Activated CD8-positive, alpha-beta memory T cell treated with anti-CD3 and anti-CD28 coated beads for 36 hours (primary cell): ENCODE measurements at places on chromosomes 1 and 21. TPM values are rescaled to one million over a fixed set of nuclear protein-coding genes. Genes with fewer than 3 reads are reported as not detected.

Gene OLIG2
- not detected for total RNA-seq

Gene ANGPTL3
- total RNA-seq: not detected

Gene RPS6KC1
- total RNA-seq: 5.6 TPM

Gene ZNF697
- total RNA-seq: 0.99 TPM

Gene SYCP1
- not detected for total RNA-seq

Gene DNASE2B
- total RNA-seq: not detected

Gene TLCD4
- total RNA-seq: 0.10 TPM

Gene STUM
- total RNA-seq: not detected

Gene MROH9
- total RNA-seq: not detected

Gene THEM5
- total RNA-seq: not detected

Gene CA14
- total RNA-seq: not detected

Gene STIL
- total RNA-seq: 22.2 TPM

Gene RCC1
- 120 TPM for total RNA-seq

Gene SHISA4
- 0.36 TPM for total RNA-seq

Gene SLC25A34
- 0.75 TPM for total RNA-seq

Gene PTPN14
- 0.93 TPM for total RNA-seq

Gene S100A8
- not detected for total RNA-seq

Gene MYCL
- total RNA-seq: 0.08 TPM

Gene ODF2L
- total RNA-seq: 25.6 TPM
